Right ventricle myocardium superior (tissue), 1 donor: ENCODE measurements at places on chromosomes 4 and X. TPM values are rescaled to one million over a fixed set of nuclear protein-coding genes. Genes with fewer than 3 reads are reported as not detected.

- DNase-seq, result no peak
Observed at GRCh38 chr4:6423575-6423974, 48.8 kb downstream of the PPP2R2C start.

- DNase-seq, result no peak
Observed at GRCh38 chr4:73732759-73733431, 7.5 kb upstream of the CXCL8 start.

DNA sequence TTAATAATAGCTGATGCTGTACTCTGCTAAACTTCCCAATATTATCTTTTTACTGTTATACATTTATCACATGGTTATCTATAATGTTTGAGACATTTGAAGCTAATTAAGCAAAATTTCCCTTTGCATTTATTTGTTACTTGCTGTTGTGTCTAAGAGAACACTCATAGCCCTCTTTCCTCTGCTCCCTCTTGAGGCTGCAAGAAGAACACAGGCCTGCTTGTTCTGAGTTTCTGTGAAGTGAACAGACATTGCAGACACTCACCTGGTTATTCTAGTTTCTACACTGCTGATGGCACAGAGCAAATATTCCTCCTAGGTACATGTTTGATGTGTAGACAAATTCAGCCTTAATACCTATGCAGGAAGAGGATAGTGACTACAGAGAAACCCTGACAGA lies 367.8 kb downstream of the GASK1B start:
- no peak for DNase-seq

CPLX1 gene
- total RNA-seq, result 4.3 TPM

DNA sequence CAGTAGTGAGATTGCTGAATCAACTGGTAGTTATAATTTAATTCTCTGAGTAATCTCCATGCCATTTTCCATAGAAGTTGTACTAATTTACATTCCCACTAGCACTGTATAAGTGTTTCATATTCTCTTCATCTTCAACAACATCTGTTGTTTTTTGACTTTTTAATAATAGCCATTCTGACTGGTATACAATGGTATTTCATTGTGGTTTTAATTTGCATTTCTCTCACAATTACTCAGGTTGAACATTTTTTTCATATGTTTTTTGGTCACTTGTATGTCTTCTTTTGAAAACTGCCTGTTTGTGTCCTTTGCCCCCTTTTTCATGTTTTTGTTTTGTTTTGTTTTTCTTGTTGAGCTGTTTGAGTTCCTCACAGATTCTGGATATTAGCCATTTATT lies 880.2 kb downstream of the RAPGEF2 start:
- no peak for DNase-seq

DNA sequence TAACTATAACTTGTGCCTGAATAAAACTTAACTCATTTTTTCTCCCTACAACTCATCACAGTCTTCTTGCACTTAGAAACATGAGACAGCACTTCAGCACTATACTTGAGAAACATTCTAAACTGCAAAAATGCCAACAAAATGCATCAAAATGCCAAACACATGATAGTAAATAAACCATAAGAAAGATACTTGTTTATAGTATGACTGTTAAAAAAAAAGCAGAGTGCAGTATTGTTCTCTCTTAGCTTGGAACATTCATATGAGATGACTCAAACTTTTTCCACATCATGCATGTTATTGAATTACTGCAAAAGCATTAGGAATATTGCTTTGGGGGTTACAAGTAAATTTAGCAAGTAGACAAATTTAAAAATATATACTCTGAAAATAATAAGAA lies 135.7 kb upstream of the ANXA10 start:
- no peak for DNase-seq

NHS gene
- total RNA-seq, result 1.2 TPM

- no peak for DNase-seq
Observed at GRCh38 chr4:12724510-12724909, 759.6 kb downstream of the RAB28 start.

PPP4R3C gene
- total RNA-seq, result not detected

GRCh38 chr4:187094144-187094543 lies 370.5 kb upstream of the FAT1 start:
- DNase-seq, result no peak

NCAPG gene
- total RNA-seq, result 0.59 TPM

GRCh38 chrX:41234962-41235361 lies 99.0 kb upstream of the DDX3X start:
- no peak for DNase-seq

DNA sequence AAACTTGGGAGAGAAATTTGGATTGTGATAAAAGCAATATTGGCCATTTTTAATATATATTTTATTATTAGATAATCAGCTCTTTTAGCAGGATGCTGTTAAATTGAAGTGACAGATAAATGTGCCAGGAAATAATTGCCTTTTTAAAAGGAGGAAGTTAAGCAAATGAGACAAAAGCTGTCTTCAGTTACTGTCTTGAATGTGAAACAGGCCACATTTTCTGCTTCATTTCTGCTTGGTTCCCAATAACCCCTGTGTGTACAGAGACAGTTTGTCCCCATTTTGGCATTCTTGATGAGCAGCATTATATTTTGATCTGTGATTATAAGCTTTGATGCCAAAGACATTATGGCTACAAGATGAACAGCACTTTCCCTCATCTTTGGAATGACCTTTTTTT lies 953 bp downstream of the EPGN start:
- no peak for DNase-seq

- DNase-seq, result no peak
Observed at GRCh38 chrX:13845721-13846378, 29.0 kb upstream of the GPM6B start.

DNA sequence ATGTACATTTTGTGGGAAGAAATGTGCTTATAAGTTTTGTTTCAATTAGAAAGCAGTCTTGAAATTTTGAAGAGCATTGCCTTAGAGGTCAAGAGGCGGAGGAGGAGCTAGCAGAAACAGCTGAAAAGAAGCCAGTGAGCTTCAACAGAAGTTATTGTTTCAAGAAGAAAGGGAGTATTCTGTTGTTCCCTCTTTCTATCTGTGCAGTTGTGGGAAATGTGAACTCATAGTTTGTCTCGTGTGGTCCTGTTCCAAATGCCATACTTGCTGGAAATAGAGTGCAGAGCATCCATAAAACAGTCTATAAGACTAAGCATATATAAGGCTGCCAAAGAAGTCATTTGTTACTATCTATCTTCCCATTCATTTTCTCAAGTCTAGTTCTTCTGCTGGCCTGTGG lies 1015.7 kb downstream of the DMD start:
- DNase-seq, result no peak

DNA sequence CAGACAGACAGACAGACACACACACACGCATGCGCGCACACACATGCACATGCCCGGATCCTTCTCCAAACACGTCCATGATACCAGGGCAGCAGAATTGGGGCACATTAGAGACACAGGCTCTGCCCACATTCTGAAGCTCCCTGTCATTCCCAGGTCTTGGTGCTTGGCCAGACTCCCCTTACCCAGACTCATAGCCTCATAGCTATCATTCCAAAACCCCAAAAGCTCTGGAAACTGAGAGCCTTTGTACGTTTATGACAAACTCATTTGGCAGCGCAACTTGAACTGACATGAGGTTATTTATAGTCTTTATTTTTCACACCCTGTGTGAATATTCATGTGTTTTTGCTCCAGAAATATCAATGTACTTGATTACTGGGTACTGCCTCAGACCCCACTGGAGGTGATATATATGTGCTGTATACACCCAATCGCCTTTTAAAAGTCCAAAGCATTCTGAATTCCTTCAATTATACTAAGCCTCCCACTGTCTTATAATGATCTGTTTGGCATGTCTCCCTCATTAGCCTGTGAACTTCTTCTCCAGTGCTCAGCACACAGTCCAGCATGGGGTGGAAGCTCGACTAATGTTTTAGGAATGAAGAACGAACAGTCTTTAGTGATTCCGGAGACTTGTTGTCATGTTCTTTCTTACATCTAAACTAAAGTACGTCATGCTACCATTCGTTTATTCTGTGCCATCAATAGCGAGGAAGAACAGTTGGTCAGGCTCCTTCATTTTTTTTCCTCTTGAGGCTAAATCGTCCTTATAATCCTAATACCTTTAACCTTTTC lies 45.0 kb downstream of the RTL9 start:
- no peak for DNase-seq

DNA sequence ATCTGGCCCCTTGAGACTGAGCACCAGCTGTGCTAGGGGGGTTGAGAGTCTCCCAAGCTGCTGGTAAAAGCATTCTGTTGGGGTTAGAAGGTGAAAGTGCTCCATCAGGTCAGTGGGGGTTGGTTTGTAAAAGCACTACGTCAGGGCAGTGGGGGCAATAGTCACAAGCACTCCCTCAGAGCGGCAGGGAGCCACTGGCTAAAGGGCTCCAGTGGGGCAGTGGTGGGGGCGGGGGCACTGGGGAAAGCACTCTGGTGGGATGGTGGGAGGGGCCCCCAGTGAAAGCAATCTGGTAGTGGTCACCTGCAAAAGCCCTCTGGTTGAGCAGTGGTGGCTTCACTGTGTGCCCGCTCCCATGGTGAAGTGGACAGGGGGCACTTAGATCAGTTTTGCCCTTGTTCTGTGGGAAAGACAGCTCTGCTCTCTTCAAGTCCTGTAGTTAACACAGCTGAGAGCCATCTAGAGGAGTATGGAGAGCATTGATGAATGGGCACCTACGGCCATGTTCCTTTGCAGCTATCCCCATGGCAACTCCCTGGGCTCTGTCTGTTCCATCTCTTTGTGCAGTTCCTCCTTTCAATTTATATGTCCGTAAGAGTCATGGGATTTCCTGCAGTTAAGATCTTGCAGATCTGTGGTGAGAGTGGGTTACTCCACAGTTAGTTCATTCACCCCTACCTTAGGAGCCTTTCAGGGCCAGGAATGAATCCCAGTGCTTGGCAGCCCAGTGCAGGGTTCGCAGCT lies 106.4 kb downstream of the SH3BGRL start:
- no peak for DNase-seq

- DNase-seq, result no peak
Observed at GRCh38 chr4:91037951-91038350, 910.8 kb downstream of the CCSER1 start.

DBET gene
- not detected for total RNA-seq

EMD gene
- total RNA-seq, result 49.2 TPM

PHOX2B gene
- not detected for total RNA-seq

DNA sequence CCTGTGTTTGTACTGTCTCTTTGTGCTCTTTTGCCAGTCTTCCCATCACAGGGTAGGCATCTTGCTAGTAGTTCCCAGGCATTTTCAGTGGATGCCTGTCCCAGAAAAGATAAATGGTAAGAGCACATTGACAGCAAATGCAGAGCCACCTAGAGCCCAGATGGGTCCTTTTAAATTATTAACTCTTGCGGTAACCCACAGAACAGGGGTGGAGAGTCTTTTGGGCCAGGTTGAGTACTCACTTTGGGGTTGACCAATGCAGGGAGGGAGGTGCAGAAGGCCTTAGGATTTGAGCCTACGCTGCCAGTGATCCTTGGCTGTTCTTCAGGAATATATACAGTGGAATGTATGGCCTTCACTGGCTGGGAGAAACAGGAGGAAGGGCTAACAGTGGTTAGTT lies 173.8 kb downstream of the MSN start:
- no peak for DNase-seq

DNA sequence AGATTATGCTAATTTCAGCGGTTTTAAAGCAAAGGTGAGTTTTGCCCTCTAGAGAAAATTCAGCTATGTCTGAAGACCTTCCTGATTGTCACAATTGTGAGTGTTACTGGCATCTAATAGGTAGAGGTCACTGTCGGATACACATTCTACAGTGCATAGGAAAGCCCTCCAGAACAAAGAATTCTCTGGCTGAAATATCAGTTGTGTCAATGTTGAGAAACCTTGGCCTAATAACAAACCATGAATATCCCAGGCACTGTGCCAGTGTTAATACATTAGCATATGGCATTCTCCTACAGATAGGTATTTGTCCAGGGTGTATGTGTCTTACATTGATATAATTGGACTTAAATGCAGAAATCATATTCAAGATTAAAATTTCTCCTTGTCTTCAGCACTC lies 294.3 kb downstream of the FSTL5 start:
- no peak for DNase-seq

TMPRSS11F gene
- not detected for total RNA-seq
